KG1 (cell line): ENCODE measurements at places on chromosomes 1 and 21.

DNA sequence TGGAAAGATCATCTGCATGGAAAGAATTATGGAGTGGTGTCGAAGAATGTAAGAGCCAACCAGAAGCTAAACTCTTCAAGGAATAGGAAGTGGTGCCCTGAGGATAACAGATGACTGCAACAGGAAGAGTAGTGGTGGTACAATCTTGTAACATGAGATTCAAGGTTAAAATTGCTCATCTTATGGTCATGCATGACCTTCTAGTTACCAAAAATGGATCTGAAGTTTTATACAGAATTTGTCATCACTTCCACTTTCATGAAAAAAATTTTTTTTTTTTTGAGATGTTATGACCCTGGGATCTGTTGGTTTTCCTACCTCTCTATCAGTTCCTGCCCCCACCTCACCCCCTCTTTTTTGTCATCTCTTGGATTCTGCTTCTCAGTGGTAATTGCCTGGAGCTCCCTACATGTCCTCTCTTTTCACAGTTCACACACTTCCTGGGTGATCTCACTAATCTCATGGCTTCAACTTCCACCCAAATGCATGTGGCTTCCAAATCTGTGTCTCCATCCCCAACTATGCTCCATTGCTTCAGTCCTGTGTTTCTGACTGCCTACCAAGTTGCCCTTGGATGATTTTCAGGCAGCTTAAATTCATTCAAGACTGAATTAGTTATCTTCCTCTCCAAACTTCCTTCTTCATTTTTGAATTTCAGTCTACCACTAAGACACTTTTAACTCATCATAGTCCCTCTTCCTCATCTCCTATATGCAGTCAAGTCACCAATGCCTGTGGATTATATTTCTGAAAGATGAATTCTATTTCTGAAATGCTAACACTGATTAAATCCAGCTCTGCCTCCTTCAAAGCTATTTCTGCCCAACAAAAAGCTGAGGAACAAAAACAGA, 48.4 kb downstream of the SLAMF6 start:
- DNase-seq = no peak

DNA sequence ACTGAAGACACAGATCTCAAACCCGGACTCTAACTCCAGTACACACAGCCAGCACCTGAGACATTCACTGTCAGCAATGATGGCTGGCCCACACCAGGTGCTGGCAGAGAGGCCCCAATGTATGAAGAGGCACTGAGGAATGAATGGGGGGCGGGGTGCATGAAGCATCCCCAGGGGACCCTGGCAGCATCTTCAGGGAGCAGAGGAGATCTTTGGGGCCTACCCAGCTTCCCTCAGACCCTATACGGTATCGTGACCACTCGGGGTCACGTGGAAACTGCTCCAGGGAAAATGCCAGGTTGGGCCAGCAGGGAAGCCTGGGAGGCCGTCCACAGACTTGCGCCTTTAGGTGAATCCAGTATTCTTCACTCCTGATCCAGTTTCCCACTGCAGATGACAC, 84.3 kb downstream of the NPHP4 start:
- no peak for DNase-seq

DNA sequence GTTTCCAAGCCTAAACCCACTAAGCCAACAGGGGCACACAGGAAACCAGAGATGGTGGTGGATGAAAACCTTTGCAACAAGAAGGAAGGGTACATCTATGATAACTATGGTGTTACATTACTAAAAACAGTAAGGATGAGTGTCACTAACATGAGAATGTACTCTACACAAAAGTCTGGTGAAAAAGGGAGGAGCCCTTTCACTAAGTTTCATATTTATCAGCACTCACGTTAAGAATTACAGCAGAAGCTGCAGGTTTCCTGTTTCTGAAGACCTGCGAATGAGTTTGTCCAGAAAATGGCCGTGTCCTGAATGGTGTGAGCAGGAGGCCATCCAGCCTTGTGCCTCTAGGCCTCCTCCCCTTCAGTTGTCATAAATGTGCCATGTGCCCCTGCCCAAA, 17.8 kb downstream of the ABCG1 start:
- no peak for DNase-seq

GRCh38 chr21:44459712-44460440, 4.6 kb downstream of the LRRC3 start:
- no peak for DNase-seq

GRCh38 chr1:230891413-230891812, 23.1 kb upstream of the C1orf198 start:
- DNase-seq = no peak

GRCh38 chr1:55679971-55680370, 464.8 kb upstream of the USP24 start:
- DNase-seq = no peak

- DNase-seq = no peak
Measured at GRCh38 chr1:236083650-236084385, 18.9 kb upstream of the NID1 start.

DNA sequence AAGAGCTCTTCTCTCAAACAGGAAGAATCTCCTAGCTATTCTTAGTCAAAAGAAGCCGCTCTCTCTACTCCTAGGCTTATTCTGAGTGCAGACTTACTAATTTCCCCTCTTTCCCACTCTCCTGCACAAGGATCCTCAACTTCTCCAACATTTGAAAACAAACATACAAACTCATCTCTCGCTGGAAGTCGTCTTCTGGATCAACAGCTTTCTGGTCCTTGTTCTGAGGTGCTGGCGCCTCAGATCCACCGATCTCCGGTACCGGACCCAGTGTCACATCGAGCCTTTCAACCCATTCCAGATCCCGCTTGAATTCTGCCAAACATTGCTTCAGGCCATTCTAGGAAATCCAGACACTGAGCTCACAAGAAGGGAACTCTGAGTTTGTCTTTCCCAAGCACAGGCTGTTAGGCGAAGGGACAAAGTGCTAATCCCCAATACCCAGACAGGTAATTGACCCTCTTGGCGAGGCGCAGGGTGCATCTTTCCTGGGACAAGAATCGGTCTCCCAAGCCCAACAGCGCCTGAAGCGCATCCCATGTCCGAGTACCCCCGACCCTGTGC, 696 bp downstream of the EBNA1BP2 start:
- no peak for DNase-seq

GRCh38 chr1:183477986-183478781, 5.9 kb downstream of the SMG7 start:
- DNase-seq = no peak

DNA sequence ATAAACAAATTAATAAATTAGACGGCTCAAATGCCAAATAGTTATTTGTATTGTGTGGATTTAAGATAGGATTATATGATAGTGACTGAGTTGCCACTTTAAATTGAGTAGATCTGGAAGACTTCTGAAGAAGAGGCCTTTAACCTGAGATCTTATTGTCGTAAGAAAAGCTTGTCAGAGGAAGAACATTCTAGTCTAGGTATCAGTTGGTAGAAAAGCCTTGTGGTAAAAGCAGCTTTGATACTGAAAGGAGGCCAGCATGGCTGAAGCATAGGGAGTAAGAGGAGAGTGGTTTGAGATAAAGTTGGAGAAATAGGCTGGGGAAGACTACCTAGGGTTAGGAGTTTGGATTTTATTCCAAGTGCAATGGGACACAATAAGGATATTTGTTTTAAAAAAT, 29.1 kb downstream of the SLC30A7 start:
- DNase-seq = no peak

DNA sequence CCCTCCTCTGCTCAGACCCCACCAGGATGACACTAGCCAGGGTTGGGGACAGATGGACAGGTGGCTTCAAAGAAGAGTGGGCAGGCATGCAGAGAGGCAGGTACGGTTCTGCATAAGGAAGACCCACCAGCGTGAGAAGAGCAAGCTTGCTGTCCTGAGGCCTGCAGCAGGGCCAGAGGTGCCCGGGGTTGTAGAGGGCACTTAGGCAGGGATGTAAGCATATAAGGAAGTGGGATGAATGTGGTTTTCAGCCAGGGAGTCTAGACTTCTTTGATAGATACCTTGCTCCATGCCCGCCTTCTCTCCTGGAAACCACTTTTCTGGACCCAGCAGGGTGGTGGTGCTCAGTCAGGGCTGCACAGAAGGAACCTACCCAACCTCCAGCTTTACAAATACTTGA, 1.4 kb downstream of the TTC39A start:
- DNase-seq = no peak

GRCh38 chr1:208516780-208517179, 272.6 kb upstream of the PLXNA2 start:
- DNase-seq = no peak

DNA sequence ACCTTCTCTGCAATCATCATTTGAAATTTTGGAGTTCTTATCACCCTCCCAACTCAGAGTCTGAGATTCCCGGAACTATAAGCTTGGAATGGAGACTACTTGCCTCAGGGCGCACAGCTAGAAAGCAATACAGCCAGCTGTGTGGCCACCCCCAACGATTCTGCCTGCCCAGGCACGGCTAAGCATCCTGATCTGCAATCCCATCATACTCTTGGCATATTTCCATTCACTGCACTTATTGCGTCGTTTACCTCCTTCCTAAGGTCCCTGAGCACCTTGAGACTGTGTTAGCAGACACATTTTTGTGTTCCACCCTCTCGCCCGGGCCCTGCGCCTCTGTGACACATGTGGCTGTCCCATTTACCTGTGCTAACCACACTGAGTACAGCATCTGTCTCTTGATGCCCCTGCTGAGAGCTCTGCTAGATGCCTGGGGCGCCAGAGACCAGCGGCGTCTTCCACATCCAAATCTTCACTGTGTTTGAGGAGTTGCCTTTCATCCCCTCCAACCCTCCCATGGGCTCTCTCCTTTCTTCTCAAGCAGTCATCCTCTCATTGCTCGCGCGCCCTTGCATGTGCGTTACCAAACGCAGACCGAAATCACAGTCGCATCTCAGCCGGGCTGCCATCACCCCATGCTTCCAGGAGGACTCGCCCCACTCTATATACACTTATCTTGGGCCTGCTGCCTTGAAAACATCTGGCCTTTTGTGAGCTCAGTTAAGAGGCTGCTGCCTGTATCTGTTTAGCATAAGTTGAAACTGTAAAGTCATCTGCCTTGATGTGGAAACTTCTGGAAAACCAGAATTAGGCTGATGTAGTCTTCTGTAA, 3.5 kb upstream of the CLDN19 start:
- no peak for DNase-seq

DNA sequence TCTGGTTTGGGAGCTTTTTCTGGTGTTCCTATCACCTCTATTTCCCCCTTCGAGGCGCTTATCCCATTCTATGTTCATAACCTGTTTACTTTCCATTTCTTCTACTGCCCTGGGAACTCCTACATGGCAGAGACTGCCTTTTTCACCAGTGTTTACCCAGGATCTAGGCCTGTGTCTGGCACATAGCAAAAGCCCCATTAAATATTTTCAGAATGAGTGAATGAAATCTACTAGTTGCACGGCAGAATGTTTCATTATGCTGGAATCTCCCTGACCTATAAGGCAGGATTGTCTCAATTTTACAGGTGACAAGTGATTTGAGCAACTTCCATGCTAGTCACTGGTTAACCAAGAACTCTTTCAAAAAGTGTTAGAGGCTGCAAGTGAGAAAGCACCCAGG, 70.1 kb downstream of the PGM1 start:
- no peak for DNase-seq

DNA sequence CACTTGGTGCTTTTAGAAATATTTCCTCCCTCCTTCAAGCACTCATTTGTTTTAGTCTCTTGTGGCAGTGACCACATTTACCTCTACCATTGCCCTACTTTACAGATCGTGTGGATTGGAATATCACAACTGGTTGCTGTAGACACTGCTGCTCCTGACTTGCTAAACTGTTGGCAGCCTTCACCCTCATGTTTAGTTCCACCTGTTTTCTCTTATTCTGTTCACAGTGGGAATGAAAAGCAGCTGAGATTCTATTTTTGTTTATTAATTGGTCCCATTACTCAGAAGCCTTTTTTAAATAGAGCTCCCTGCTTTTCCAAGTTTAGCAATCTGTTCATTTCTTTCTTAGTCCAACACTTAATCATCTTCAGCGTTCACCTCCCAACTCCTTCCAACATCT, 308.9 kb downstream of the RWDD3 start:
- no peak for DNase-seq

DNA sequence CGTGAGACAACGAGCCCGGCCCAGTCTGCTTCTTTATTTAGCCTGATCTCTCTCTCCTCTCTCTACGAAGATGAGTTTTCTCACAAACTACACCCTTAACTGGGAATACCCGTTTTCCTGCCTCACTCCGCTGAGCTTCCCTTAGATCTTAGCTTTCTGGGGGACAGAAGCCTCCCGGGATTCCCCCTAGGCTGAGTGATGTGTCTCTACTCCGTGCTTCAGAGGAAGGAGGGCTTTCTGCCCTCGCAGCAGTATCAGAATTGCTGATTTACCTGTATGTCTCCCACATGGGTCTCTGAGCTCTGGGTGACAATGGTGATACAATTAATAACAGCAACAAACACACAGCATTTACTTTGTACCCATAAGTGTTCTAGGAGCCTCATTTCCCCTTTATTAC, 1.0 kb downstream of the ZBTB17 start:
- DNase-seq = no peak

DNA sequence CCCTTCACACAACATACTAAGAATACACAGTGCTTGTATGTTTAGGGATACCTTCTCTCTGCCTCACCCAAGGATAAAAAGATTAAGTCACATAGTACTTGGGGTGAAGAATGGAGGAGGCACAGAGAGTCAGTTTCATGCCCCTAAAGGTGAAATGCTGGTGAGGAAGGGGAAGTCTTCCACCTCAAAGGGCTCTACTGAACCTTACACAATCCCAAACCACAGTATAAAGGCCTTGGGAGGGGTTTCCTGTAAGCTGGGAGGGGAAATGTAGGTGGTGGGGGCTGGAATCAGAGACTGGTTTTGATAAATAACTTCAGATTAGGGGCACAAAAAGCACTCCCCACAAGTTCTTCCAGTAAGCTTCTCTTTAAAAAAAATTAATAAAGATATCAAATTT, 3.5 kb downstream of the MINDY1 start:
- no peak for DNase-seq

DNA sequence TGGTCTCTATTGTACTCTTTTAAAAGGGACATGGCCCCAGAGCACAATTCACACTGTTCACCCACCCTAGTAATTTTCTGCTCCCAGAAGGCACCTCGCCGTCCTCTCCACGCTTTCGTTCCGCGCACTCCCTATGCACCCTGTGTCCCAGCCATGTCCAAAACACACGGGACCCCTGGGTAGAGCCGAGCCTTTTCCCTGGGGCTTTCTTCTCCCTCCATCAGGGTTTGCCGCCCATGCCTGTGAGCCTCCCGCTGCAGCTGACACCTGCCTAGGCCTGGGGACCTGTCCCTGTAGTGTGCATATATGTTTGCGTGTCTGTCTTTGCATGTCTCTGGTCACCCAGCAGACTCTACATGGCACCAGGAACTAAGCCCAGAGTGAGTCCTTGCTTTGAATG, 302.7 kb downstream of the PCP4 start:
- DNase-seq = no peak

GRCh38 chr1:64842224-64842623, 97.3 kb downstream of the RAVER2 start:
- DNase-seq = no peak

- DNase-seq = no peak
Measured at GRCh38 chr21:46289655-46290179, 3.6 kb downstream of the YBEY start.
